Suprapubic skin (tissue), 4 donors: ENCODE measurements at places on chromosomes 1 and 21. TPM values are rescaled to one million over a fixed set of nuclear protein-coding genes. Genes with fewer than 3 reads are reported as not detected.

RGSL1 gene
- total RNA-seq = not detected

RAB42 gene
- total RNA-seq = 1.4 TPM

GRCh38 chr1:202069662-202070061 is 53.1 kb upstream of the GPR37L1 start:
- DNase-seq = no peak

TCHH gene
- total RNA-seq = 55.8 TPM

- no peak for DNase-seq
Measured at GRCh38 chr1:223175633-223176032, 32.6 kb upstream of the TLR5 start.

DNA sequence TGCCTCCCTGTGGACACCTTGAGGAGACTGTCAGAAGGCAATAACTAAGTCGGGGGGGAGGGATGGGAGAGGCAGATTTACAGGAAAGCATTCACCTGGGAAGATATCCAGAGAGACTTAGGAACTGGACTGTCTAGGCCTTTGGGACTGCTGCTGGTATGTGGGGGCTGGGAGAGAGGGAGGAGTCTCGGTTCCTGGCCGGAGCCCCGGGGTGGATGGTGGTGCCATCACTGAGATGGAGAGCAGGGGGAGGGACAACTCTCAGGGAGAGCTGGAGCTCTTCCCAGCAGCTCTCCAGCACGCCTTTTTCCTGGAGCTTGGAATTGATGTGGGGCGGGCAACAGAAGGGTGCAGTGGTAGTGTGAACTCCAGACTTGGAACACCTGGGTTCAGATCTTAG is 22.1 kb downstream of the PTPRF start:
- DNase-seq = no peak

GRCh38 chr1:227766015-227766634 is 30.9 kb downstream of the SNAP47 start:
- DNase-seq = peak; percentile 74

PLA2G2F gene
- 33.8 TPM for total RNA-seq

- peak; percentile 88 for DNase-seq
Measured at GRCh38 chr21:26967062-26967913, at the start of gene ADAMTS5. Gene ADAMTS5 (minus strand): TSS chr21:26967088. CDS start chr21:26966391, 697 bp downstream.

DNA sequence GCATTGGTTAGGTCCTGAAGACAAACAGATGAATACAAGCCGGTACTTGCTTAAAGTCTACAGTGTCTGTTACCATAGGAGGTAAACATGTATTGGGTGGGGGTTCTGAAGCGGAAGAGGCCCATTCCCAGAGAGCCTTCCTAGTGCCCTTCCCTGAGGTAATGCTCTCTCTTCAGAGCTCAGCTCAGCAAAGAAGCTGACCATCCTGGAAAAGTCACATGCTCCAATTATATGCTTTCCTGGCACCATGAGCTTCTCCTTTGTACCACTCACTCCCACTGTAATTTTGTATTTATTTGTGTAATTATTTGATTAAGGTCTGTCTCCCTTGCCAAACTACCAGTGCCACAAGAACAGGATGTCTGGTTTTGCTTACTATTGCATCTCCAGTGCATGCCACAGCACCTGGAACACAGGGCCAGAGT is 42.0 kb downstream of the RAB3B start:
- DNase-seq = no peak

- DNase-seq = no peak
Measured at GRCh38 chr1:16925635-16926490, 4.1 kb downstream of the CROCC start.

C1orf87 gene
- not detected for total RNA-seq

PDXK gene
- total RNA-seq = 66.0 TPM

ITLN2 gene
- total RNA-seq = 1.2 TPM

TRIM63 gene
- 1.5 TPM for total RNA-seq

DNA sequence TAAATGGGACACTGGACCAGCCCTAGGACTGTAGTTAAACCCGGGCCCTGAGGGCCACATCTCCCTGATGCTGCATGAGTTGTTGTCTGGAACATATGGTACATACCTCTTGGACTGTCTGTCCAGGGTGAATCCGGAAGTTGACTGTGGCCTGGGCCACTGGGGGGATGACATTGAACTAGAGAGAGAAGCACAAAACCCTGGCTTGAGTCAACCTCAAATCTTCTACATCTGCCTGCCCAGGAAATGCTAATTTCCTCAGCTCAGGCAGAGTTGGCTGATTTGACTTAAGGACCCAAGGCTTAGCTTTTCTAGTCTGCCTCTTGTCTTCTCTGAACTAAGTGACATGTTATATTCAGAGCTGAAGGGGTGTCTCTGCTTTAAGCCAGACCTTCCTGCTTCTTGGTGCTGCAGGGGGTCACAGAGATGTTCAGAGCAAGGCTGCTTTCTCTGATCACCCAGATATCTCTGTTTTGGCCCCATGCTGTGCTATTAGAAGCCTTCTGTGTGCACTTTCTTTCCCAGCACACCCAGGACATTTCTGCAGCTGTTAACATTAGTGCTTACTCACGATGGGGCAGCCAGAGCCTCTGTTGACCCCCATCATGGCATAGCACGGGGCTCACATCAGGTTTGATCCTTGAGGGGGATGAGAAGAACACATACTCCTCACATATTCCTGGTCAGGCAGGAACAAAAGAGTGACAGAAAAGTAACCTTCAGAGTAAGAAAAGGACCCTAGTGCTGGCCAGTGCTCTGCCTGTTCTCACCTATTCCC is 9.6 kb downstream of the PM20D1 start:
- DNase-seq = no peak

MYCL gene
- 109 TPM for total RNA-seq

DNA sequence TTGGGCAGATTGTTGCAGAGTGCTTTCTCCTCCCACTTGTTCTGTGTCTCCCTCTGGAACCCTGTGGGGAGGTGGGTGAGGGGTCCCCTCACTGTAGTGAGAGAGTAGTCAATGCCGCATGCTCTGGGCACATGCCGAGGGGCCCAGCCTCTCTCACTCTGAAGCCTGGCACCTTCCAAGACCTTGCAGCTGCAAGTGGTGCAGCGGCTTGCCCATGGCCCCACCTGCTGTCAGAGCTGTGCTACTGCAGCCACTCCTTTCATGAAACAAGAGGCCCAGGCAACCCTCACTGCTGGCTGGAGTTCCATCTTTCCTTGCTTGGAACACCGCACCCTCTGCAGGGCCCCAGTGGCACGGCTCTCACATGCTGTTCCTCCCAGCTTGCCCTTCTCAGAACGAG is 58.4 kb upstream of the COL6A1 start:
- DNase-seq = no peak

DNA sequence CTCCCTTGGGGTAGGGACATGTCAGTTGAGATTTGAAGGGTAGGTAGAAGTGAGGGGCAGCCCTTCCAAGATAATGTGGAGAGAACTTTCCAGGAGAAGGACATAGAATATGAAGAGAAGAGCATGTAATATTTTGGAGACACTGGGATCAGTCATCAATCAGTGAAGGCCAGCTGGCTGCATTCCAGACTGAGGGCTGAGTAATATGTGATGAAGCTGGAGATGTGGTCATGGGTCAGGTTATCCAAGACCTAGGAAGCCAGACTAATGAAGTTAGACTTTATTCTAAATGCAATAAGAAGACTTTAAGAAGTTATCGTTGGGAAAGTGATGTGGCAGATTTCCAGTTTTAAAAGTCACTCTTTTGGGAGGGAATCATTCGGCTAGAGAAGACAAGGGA is 262.0 kb downstream of the HMCN1 start:
- no peak for DNase-seq

DNA sequence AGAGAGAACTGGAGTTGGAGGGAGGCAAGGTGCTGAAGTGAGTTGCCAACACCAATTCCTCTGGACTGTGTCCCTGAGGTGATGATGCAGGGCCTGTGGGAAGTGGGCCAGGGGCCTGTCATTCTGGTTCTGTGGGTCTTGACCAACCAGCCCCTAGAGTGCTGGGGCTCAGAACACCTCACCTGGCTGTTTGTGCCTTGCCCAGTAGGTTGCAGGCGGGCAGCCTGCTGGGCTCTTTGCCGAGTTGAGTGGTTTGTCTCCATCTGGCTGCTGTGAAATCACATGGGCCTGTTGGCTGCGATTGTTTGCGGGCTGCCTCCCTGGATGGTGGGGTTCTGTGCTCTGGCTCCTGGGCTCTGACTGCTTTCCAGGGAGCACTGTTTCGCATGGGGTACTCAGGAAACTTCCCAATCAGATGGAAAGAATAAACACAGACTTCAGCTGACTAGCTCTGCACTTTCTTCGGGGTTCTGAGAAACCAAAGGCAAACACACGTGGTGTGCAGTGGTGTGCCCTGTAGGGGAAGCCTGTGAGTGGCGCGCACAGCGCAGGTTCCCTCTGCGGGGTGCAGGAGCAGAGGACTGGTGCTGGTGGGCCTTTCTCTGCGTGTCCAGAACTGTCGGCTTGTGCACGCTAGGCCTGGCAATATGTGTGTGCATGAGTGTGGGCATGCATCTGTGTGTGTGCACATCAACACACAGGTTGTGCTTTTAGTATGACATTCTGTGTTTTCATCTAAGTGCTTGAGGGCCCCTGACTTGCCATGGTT is 95.1 kb downstream of the RHOU start:
- DNase-seq = no peak

DAB1 gene
- total RNA-seq = 0.26 TPM

DNA sequence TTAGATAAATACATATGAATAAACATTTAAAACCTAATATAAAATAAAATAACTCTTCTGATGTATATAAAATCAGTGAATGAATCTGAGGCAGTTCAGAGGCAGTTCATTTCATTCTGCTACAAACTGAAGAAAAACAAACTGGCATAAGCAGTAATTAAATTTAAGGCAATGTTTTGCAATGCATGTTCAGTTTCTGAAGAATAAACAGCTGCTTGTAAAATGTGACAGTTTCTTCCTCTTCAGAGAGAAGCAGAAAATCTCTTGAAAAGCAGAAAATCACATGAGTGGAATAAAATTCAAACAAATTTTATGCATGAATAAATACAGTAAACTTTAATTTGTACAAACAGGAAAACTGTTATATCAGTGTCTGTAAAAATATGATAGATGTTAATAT is 643.7 kb downstream of the KCNT2 start:
- no peak for DNase-seq

- DNase-seq = no peak
Measured at GRCh38 chr1:6100861-6101783, 55.4 kb downstream of the KCNAB2 start.

GRCh38 chr1:228045871-228046270 is 36.6 kb upstream of the ARF1 start:
- no peak for DNase-seq

DNA sequence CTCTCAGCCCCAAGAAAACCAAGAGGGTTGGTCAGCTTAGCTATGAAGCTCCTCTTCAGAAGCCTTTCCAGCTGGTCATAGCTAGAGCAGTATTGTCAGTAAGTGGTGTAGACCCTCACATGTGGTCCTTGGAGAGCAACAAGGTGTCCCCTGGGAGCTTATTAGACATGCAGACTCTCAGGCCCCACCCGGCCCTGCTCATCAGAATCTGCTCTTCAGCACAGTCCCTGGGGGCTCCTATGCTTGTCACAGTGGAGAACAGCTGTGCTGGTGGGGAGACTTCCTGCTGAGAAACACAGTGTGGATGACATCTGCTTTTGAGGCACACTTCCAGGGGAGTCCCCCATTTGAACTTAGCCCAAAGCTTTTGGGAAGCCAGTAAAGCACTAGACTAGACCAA is 21.9 kb upstream of the NEK2 start:
- DNase-seq = no peak

TLCD4 gene
- total RNA-seq = 5.8 TPM

- no peak for DNase-seq
Measured at GRCh38 chr1:167654975-167655575, 25.0 kb downstream of the RCSD1 start.

- no peak for DNase-seq
Measured at GRCh38 chr21:38289705-38290485, 33.1 kb downstream of the KCNJ15 start.

DHDDS gene
- total RNA-seq = 35.6 TPM

- no peak for DNase-seq
Measured at GRCh38 chr1:157131281-157131680, 6.9 kb downstream of the ETV3 start.

LDLRAD1 gene
- not detected for total RNA-seq

DNA sequence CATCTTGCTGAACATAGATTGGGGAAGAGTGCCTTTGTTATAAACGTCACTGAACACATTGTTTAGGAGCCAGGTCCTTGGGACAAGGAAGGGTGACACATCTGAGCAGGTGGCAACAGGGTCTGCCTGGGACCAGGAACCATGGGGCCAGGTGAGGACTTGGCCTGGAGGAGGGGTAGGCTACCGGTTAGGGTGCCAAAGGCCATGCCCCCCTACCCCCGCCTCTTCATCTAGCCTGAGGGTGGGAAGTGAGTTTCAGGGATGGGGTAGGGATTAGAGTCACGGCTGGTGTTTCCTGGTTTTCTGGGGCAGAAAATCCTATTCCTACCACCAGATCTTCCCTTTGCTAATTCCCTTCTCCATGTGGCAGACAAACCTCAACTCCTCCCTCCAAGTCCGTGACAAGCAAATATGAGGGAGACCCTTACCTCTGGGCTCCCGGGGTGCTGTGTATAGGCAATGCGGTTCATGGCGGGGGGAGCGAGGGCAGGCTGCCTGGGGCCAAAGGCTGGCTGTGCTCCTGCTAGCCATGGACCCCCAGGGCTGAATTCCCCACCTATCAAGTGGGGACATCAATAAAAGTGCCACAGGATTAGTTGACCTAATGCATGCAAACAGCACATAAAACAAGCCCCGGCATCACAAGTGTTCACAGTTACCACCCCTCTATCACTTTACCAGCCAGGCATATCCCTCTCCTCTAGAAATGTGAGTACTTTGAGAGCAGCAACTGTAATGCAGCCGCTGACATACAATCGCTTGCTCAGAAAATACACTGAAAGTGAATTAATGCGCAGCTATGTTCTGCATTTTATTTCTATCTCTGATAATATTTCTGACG is 14.5 kb downstream of the CD247 start:
- no peak for DNase-seq

AUNIP gene
- total RNA-seq = 0.26 TPM
